ENCODE measurements at places on chromosomes 2 and 18. TPM values are rescaled to one million over a fixed set of nuclear protein-coding genes. Genes with fewer than 3 reads are reported as not detected.

Gene NR4A2
- 1.1 TPM for total RNA-seq

DNA sequence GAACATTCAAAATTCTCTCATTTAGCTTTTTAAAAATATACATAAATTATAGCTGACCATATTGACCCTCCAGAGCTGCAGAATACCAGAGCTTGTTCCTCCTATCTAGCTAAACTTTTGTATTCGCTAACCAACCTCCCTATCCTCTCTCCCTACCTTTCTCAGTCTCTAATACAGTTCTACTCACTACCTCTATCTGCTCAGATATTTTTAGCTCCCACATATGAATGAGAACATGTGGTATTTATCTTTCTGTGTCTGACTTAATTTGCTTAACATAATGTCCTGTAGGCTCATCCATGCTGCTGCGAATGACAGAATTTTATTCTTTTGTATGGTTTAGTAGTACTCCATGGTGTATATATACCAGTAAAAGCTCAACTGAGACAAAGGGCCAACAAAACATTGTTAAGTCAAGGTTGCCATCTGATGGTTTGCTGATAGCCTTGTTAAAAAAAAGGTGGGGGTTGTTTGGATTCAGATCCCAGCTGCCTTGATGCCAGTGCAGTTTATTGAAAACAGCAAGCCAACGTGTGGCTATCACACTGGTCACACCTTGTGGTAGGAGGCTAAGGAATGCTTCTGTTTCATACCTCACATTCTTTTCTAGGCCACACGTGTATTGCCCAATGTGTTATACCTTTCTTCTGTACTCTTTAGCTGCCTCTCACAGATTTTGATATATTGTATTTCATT is 101.5 kb downstream of the VWA3B start:
- no peak for DNase-seq

DNA sequence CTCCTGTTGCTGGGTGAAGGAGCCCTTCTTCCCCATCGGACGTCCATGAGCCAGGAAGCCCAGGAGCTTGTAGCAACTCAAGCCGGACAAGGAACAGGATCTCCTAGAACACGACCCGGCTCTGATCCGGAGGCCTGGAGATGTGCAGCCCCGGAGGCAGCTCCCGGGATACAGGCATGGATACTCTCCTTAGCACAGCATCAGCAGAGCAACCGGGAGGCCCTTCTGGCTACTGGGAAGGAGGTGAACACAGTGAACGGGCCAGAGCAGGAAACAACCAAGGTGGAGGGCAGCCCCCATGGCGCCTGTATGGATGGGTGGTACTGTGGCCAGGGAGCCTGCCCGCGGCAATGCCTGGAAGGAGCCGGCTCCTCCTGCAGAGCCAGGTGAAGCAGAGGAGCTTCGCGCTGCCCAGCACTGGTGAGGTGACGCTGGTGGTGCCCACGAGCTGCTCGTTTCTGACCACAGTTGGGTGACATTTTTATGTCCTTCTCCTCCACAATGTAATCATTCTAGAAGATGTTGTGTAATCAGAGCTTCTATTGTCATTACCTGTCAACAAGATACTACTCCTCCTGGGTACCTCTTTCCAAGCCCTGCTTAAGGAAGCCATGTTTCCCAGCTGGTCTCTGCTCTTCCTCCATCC is 94.3 kb downstream of the TWIST2 start:
- DNase-seq, result peak; percentile 71

Gene APOB
- 3.4 TPM for total RNA-seq

DNA sequence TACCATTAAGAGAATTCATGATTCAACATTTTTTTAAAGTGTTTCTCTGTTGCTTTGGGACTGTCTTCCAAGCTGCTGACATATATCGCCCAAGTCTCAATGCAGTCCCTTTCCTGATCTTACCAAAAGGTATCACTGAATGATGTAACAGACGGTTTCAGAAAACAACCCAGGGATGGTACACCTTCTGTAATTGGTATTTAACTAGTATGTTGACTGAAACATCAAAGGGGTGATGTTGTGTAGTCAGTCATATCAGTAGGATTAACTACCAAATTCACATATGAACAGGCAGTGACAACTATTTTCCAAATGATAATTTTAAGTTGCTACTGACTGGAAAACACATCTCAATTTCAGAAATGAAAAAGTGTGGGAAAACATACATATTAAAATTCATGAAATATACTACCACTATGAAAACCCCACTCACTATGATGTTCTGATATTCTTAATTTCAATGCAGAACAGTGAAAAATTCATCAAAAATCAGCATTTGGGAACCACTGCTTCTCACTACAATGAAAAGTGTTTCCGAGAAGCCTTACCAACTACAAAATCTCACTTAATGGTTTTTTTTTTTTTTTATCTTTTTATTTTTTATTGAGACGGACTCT is 59.8 kb downstream of the MEMO1 start:
- no peak for DNase-seq

GRCh38 chr2:239021224-239021623 is 173.3 kb downstream of the TWIST2 start:
- DNase-seq, result no peak

DNA sequence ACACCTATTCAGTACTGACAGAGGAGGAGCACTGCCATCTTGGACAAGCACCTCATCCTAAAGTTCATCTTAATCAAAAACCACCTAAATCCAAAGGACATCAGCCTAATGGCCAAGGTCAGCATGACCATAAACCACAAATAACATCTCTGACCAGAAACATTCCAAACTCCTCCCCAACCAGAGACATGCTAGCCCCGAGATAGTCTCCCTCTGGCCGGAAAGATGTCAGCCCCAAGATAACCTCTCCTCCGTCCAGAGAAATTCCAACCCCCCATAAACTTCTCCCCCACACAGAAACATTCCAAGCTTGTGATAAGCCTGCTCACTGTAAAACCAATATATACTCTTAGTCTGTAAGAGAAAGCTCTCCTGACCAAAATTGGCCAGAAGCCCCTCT is 260.6 kb downstream of the CLIP4 start:
- DNase-seq, result no peak

Gene DYNAP
- total RNA-seq, result not detected

- no peak for DNase-seq
Observed at GRCh38 chr18:58615140-58616132, 13.5 kb downstream of the ALPK2 start.

DNA sequence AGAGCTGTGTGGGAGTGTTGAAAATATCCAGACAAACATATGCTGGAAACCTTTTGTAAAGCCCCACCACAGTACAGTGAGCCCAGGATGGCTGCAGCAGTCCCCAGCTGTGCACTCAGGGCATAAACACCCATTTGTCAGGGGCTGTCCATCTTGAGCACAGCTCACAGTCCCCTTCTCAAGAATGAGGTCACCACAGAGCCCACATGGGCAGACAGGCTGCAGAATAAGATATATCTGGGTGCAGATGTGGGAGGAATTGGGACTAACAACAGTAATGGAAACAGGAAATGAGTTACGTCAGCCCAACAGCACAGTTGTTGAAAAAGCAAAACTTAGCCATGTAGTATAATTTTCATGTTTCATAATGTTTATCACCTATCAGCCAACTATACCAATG is 219.6 kb downstream of the ETAA1 start:
- peak; percentile 74 for DNase-seq

DNA sequence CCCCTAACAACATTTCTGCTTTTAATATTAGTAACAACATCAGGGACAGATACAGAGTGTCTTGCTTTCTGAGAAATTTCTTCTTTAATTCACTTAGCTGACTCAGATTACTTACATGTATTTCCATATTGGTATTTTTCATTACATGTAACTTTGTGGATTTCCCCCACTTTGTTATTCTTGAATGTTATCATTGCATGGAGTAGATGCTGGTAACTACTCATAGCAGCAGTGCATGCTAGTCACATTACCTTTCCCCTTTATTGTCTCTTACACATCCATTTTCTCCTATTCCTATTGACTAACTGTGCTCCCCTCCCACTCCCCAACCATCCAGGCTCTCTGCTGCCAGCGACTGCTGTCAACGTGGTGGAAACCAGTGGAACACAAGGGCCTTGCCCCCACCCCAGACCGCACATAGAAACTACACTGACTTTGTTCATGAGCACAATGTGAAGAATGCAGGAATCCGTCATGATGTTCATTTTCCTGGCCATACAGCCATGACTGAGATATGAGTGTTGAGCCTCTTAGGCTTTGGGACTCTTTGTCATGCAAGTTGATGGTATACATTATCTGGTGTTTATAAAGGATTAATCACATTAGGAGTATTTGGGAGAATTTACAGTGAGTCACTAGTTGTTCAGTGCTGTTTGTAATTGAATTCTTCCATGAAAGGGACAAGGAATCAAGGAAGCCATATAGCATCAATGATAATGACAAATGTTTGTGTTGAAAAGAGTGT is 91.0 kb downstream of the EPB41L5 start:
- DNase-seq, result no peak

GRCh38 chr2:210226223-210226622 is 976 bp upstream of the ACADL start:
- no peak for DNase-seq

DNA sequence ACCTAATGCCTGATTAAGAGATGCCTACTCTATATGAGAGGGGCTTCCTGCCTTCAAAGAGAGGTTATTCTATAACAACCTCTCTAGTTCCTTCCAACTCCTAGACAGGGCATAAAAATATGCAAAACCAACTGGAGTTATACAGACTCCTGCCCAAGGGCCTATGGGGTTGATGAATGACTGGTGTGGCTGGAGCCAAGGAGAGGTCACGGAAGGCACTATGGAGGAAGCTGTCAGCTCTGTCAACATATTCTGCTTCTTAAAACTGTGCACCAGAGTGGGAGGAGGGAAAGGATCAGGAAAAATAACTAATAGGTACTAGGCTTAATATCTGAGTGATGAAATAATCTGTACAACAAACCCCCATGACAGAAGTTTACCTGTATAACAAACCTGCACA is 120.9 kb upstream of the CDC42EP3 start:
- DNase-seq, result no peak

- no peak for DNase-seq
Observed at GRCh38 chr2:199936554-199936953, 18.7 kb downstream of the TYW5 start.

Gene MTHFD2
- 26.8 TPM for total RNA-seq

DNA sequence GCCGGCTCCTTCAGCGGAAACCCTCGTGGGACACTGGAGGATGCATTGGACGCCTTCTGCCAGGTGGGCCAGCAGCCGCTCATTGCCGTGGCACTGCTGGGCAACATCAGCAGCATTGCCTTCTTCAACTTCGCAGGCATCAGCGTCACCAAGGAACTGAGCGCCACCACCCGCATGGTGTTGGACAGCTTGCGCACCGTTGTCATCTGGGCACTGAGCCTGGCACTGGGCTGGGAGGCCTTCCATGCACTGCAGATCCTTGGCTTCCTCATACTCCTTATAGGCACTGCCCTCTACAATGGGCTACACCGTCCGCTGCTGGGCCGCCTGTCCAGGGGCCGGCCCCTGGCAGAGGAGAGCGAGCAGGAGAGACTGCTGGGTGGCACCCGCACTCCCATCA is 7.8 kb upstream of the CENPA start:
- peak; percentile 44 for DNase-seq

DNA sequence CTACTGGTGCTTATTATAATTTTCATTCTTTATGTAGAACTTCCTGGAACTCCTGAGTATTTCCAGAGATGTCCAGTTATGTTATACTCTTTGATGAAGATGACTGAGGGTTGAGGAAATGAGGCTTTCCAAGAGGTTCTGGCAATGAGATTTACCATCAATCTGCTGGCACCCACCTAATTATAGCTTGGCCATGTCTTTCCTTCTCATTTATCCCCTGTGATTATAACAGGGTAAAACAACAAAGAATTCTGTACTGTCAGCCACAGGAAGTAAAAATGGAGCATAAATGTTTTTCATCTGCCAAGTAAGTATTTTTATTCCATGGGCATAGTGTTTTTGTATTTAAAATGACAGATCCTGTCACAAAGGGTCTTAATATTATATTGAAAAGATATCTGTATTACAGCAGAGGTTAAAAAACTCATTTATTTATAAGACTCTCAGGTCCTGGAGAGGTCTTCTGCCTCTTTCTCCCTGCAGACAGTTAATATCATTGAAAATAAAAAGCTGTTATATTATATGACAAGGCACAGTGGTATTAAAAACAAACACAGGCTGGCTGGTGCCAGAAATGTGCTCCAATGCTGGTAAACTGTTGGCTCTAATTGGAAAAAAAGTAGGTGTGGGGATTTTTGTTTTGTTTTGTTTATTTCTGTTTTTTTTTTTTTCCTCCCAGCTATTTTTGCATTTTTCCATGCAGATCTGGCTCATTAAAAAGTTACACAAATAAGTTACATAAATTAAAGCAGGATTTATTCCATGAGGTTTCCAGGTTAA is 1764.1 kb upstream of the CELF4 start:
- no peak for DNase-seq

- DNase-seq, result no peak
Observed at GRCh38 chr18:58649966-58650816, 21.1 kb upstream of the MALT1 start.

- no peak for DNase-seq
Observed at GRCh38 chr2:183666031-183666430, 541.8 kb downstream of the NUP35 start.

Gene CLEC4F
- 0.13 TPM for total RNA-seq

Gene TNFRSF11A
- total RNA-seq, result 1.0 TPM

DNA sequence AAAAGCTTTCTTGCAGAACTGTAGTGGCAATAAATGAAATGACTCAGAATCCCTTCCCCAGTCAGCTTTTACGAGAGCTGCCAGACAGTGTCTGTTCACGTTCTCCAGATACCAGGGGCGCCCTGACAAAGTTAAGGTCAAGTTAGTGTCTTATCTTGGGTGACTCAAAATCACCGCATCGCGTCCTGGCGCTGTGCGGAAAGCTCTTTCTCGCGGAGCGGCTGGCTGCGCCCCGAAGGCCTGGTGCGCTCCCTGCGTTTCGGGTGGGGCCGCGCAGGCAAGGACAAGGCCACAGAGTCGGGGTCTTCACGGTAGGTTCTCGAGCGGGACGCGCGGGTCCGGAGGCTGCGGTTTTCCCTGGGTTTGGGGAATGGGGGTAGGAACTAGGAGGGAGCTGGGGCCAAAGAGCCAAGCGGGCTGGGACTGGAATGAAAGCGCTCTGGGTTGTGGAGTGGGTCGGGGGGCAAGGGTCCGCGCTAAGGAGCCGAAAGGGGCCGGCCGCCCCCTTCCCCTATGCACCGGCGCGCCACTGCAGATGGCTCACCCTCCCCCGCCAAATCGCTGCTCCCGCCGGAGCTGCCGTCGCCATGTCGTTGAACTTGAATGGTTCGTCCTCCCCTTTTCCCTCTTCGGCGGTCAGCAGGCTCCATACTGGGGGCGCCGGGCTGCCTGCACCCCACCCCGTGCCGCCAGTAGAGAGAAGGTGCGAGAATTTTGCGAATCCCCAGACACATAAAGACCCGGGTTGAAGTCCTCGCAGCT is 2.6 kb upstream of the HOXD11 start:
- no peak for DNase-seq

Gene ASB18
- 44.4 TPM for total RNA-seq

GRCh38 chr2:219962801-219963200 is 335.4 kb downstream of the SLC4A3 start:
- no peak for DNase-seq

DNA sequence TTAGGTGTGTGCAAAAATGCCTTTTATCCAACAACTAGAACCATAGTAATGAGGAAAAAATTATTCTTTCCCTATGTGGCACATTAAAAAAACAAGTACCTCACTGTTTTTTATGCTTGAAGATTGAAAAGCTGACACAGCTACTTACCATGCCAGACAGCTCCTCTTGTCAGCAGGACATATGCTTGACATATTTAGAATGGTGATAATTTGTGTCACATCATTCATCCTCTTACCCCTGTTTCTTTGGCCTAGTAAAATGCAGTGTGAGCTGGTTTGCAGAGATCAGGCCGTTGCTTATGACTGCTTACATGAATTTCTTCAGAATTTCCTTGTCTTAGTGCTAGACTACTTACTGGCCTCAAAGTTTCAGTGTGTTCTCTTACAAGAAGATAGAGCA is 869.9 kb downstream of the LRP1B start:
- DNase-seq, result no peak

Gene EMILIN2
- total RNA-seq, result 11.1 TPM

Data from cardiac septum (tissue), 1 donor.